ENCODE measurements at places on chromosomes 3 and 15.

GRCh38 chr3:127982155-127982554 is 67.1 kb downstream of the KBTBD12 start:
- ATAC-seq = no peak

DNA sequence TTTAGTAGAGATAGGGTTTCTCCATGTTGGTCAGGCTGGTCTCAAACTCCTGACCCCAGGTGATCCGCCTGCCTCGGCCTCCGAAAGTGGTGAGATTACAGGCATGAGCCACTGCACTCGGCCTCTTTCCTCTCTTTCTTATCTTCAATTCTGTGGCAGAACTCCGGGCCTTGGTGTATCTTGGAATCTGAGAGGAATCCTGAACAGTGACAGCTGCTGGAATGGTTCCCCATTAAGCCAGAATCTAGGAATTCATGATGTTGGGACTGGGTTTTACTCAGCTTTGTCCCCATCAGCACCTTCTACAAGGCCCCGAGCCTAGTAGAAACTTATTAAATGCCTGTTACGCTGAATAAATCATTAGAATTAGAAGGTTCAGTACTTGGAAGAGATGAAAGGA is 81.4 kb downstream of the GPR156 start:
- ATAC-seq = no peak

DNA sequence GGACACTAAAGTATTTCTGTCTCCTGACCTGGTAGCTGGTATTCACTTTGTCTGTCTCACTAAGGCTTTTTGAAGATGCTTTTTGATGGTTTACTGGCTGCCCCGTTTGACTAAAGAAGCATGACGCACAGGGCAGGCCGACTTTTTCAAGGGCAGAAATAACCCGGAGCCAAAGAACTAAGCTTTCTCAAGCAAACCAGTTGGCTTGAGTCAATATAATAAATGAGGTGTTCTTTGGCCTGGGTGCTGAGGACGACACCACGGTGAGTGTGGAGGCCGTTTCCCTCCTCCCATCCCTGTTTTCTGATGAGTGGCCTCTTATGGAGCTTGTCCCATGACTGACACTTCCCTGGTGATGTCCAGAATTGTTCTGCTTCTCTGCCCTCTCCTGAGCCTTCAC is 220.9 kb downstream of the ITPR1 start:
- no peak for ATAC-seq

DNA sequence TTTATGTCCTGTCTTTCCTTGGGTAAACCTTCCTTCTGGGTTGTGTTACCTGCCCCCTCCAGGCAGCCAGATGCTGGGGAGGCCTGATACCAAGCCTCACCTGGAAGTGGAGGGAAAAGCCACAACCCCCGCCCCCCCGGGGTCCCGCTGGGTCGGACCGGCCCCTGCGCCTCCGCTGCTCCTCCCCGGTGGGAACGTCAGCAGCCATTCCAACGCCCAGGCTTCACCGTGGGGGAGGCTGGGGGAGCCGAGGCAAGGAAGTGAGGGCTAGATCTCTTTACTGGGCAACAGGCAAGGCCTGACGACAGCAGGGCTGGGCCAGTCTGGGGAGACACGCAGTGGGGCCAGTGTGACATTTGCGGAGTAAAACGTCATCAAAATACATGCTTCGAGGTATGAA is 53.0 kb upstream of the SNRPA1 start:
- ATAC-seq = no peak

- no peak for ATAC-seq
Measured at GRCh38 chr15:38398134-38398533, 55.8 kb upstream of the FAM98B start.

GRCh38 chr3:67691207-67691606 is 36.8 kb upstream of the SUCLG2 start:
- ATAC-seq = no peak

DNA sequence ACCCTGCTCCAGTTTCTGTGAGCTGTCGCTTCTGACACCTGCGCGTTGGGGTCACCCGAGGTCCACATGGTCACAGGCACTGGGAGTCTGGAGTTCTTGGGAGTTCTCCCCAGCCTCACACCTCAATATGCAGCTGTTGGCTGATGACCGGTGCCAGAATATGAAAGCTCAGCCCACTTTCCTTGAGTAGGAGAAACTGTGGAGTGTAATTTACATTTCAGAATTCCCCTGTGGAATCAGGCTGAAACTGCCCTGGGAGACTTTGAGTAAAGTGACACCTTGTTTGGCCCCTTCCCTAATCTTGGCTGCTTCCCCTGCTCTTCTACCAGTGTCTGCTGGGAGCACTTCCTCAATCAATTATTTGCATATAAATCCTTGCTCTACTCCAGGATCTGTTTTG is 255.9 kb downstream of the NFKBIZ start:
- ATAC-seq = no peak

DNA sequence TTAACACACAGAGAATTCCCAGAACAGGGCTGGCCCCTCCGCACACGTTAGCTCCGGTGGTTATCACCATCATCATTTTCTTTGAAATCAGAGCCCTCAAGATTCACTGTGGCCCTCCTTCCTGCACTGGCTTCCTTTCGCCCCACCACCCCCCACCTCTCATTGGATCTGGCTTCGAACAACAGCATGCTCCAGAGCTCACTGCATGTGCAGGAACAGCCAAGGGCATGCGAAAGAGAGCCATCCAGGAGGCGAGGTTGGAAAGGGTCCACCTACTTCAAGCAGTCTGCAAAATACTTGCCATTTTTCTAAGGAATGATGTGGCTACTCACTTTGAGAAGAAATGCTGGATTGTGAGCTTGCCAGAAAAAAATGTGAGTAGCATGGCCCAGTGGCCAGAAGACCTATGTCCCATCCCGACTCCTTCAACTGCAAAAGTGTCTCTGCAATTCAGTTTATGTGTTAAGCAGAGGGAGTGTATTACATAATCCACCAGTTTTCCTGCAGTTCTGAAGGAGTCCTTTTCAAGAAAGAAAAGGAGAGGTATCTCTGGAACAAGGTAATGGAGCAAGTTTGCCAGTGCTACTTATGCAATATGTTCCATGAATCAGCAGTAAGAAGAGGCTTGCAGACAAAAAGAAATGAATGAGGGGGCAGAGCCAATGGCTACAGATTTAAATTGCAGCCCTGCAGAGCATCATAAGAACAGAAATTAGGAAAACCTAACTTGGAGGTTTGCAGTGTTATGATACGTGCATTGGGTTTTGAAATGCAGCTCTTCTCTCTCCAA is 92.8 kb downstream of the OCA2 start:
- no peak for ATAC-seq

DNA sequence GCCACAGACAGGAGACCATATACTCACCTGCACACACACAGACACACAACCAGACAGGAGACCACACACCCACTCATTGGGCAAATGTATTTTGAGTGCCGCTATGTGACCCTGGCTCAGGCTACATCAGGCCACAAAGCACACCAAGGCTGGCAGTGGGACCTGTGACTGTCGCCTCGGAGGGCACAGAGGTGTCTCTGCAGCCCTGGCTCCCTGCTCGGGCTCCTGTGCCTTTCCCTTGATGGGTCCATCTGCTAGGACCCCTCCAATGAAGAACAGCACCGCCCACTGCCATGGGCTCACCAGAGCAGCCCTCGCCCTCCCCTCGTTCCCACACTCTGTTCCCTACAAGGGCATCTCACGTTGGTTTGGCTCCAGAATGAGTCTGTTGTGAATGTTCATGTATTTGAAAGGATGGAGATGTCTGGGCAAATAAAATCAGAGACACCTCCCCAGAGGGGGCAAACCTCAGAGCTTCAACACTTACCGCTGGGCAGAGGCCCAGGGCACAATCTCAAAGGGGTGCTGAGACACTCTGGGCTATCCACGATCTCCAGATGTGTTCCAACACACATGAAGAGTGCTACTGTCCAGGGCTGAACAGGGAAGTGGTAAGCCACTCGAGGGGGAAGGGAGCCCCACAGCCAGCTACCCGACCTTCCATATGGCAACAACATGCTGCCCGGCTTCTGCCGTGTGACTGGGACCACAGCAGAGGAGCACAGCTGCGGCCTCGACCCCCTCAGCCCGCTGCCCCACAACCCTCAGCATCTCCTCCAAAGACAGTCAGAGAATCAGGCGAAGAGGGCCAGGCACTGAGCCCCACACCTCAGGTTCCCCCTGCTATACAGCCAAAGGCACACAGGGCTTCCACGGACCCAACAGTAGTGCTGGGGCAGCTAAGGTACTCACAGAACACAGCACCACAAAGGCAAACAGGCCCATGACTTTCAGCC is 74.9 kb downstream of the OCA2 start:
- peak; percentile 20 for ATAC-seq

DNA sequence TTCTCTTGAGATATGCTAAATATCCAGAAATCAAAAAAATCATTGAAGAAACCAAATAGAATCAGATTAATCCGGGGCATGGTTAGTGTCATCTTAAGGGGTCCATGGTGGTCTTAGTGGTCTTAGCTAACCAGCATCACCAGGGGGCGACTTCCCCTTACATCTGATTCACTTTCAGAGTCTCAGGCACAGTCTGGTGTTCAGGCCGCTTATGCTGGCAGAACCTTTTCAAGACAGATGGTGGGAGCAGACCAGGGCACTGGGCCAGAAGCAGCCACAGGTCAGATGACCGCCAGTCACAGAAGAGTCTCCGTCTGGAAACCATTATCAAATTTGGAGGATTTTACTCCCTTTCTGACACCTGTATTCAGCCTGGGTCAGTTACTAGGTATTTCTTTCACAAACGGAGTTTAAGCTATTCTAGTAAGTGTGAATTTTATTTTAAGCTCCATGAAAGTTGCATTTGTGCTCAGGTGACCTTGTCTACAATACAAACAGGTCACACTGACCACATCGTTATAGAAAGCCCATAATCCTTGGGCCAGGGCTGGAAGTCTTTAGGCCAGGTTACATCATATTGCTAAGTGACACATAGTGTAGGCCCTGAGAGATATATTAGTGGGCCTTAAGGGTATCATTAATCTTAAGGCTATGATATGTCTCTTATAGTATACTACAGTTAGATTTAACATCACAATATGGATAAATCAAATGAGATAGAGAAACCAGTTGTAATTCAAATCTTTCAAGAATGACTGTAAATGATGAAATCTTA is 365.5 kb downstream of the GBE1 start:
- ATAC-seq = no peak

- ATAC-seq = no peak
Measured at GRCh38 chr15:58595516-58596263, 153.8 kb downstream of the ADAM10 start.

- ATAC-seq = no peak
Measured at GRCh38 chr3:140122183-140122582, 187.2 kb downstream of the CLSTN2 start.

GRCh38 chr3:153023896-153024295 is 138.1 kb upstream of the RAP2B start:
- no peak for ATAC-seq

- no peak for ATAC-seq
Measured at GRCh38 chr15:82804575-82804949, 1.3 kb downstream of the FSD2 start.
